KBM-7 (cell line): ENCODE measurements at places on chromosomes 5 and 9.
A peak's percentile ranks its signal among the peaks of the same experiment; 100 is the strongest.

- no peak for DNase-seq
Measured at GRCh38 chr5:107557051-107557658, 113.6 kb downstream of the EFNA5 start.

DNA sequence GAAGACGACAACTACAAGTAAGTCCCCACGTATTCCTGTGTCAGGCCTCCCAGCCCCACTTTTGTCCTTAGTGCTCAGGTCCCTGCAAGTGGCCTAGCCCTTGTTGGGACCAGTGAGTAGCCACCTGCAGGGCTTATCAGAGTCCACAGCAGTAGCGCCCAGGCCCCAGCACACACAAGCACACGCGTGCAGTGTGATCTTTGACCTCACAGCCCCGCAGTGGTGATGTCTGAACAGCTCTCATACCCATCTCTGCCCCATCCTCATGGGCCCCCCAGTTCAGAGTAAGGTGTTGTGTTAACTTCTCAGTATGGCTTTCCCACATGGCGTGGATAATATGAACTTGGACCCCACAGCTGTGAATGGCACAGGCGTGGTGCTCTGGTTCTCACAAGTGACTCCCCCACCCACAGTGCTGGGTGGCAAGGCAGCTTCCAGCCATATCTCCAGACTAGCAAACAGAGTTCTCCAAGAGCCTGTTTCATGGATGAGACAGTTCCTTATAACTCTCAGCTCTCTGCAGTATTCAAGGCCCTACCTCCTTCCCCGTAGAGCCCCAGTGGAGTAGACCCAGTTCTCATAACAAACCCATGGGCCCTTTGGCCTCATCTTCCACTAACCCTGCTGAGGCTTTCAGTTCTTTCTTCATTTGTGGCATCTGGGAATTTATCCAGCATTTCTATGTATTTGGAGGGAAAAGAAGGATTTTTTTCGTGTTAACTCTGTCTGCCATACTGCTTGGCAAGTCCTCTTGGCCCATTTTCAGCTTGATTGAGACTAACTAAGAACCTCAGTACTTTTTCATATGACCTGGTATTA lies 46.5 kb upstream of the ANGPTL2 start:
- DNase-seq, result no peak

DNA sequence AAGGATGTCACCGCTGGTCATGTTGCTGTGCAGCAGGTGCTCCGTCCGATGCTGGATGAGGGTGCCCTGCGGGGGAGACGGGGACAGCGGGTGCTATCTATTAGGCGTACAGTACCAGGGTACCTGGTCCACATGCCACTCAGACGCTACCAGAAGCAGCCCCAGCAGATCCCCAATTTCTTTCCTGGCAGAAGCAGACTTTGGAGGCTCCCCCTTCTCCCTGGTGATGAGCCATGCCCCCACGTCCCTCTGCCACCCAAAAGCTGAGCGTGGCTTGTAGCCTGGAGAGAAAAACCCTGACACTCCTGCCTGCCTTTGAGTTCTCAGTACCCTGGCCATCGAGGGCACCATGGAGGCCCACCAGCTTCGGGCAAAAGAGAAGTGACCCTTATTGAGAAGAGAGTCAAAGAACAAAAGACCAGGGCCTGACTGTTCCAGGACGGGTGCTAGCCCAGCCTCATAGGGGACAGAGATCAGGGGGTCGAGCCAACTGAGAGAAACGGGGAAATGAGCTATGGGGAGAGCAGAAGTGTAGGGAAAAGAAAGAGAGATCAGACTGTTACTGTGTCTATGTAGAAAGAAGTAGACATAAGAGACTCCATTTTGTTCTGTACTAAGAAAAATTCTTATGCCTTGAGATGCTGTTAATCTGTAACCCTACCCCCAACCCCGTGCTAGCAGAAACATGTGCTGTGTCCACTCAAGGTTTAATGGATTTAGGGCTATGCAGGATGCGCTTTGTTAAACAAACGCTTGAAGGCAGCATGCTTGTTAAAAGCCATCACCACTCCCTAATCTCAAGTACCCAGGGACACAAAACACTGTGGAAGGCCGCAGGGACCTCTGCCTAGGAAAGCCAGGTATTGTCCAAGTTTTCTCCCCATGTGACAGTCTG lies 62.0 kb upstream of the ZNF354B start:
- DNase-seq, result no peak

- DNase-seq, result no peak
Measured at GRCh38 chr9:116686693-116687073, 422 bp upstream of the TRIM32 start.

- no peak for DNase-seq
Measured at GRCh38 chr5:137433539-137433938, 65.6 kb downstream of the SPOCK1 start.

- no peak for DNase-seq
Measured at GRCh38 chr9:117706421-117707116, 2.4 kb downstream of the TLR4 start.

- no peak for DNase-seq
Measured at GRCh38 chr5:76571559-76571958, 51.6 kb downstream of the F2RL2 start.

DNA sequence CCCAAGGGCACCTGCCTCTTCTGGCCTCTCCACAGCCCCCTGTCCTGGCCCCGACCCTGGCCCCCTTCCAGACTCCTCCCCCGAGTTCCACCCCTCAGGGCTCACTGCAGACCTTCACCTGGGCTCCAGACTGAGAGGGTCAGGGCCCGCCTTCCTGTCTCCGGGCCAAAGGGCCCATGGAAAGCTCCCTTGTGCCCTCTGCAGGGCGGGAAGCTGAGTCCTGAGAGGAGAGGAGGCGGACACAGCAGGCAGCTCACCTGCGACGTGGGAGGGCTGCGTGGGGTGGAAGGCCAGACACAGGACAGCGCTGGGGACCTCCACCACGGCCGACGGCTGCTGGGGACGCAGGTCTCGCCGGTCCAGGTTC lies 20.6 kb downstream of the DYNC2I2 start:
- no peak for DNase-seq

DNA sequence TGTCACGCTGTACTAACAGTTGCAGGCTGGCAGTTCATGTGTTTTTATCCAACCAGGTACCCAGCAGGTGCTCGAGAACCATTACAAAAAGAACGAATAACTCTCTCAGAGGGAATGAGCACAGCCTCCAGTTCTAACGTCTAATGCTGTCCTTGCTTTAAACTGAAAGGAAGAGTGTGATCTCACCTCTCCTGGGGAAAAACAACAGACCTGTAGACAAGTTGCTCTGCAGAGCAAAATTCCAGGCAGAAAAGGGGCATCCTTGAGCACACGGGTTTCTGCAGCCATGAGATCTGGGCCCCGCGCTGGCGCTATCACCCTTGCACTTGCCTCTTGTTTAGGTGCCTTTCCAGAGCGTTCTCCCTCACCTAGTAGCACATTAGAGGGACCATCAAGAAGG lies 92.5 kb upstream of the DNAH5 start:
- no peak for DNase-seq

DNA sequence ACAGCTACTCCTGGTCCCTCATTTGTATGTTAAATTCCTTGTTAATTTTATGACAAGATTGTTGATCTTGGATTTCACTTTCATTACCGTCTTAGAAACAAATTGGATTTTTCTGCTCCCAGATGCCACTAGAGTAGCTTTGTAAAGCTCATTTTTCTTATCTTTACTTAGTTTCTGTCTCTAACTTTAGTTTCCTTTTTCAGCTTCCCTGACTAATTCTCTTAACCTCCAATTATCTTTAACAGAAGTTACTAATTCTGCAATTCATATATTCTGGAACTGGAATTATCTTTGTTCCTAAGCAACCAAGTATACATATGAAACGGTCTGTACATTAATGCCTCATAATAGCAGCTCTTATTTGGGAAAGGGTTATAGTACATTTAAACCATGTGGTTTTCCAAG lies 16.7 kb downstream of the ITGA1 start:
- DNase-seq, result no peak

DNA sequence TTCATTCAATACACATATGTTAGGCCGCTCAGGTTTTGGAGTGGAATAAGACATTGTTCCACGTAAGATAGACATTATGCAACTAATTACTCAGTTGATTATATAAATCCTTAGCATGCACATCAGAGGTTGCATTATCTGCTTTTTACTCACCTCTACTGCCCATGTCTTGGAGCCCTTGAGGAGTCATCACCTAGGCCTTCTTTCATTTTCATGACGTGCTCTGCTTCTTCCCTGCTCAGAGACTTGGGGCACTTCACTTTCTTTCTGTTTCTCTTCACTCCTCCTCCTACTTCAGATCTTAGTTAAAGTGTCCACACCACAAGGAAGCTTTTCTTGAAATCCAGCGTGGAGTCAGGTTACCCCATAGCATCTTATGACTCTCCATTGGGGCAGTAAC lies 241.1 kb downstream of the TLR4 start:
- DNase-seq, result no peak

DNA sequence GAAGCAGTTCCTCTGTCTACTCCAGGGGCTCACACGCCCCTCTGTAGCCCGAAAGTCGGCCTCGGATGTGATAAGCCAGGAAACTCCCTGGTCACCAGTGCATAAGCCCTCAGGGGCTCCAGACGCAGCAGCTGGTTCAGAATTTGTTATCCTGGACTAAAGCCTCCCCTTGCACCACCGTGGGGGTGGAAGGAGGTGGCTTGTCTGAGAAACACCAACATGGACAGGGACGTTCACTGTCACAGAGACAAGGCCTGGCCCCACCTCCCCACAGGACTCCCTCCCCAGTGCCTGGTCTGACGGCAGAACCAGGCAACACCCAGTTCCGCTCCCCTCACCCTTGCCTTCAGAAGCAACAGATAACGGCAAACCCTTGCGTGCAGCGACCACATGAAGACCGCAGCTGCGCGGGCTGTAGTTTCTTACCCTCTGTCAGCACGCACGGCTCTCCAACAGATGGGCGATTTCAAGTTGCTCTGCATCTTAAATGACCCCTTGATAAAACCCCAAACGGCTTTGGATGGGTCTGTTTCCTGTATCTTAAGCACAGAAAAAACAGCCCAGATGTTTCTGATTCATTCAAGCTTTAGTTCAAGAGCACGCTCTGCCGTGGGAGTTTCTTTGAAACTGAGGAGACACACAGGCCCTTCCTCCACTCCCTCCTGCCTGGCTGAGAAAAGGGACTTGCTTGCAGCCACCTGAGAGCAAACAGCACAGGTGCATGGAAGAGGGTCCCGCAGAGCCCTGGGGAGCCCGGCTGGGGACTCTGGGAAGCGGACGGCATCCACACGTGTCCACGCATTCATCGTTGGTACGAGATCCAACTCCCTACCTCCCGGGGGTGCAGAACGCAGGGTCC lies 44.7 kb upstream of the NKD2 start:
- DNase-seq, result peak; percentile 45

DNA sequence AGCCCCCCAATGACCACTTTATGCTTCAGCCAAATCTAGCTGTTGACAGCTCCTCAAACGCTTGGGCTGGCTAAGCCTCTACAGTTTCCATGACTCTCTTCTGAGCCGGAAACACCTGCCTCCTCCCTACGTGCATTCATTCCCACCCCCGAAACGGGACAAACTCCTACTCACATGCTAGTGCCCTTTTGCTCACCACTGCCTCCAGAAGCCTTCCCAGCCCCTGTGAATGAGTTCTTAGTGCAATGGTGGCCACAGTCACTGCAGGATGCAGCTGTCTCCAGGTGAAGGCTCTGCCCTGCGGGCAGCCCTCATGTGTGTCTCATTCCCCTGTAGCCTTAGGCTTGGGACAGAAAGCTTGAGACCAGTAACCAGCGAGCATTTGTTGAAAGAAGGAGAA lies 68.8 kb upstream of the DAB2IP start:
- peak; percentile 87 for DNase-seq

- no peak for DNase-seq
Measured at GRCh38 chr5:133993185-133993936, 11.4 kb downstream of the VDAC1 start.

DNA sequence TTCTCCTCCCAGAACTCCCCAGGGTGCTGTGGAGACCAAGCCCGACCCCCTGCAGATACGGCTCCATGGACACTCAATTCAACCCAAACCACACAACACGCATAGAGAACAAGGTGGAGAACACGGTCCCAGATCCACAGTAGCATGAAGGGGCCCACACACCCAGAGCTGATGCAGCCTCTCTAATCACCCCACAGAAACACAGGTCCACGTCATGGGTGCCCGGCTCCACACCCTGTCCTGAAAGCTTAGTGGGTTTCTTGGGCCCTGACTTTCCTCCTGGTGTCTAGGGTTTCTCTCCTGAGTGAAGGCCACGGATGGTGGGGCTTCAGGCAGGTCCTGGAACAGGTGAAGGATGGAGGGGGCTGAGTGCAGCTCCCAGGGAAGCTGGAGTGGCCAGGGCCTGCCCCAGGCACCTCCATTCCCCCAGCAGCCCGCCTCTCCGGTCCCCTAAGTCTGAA lies 1.5 kb upstream of the SLC23A1 start:
- no peak for DNase-seq

DNA sequence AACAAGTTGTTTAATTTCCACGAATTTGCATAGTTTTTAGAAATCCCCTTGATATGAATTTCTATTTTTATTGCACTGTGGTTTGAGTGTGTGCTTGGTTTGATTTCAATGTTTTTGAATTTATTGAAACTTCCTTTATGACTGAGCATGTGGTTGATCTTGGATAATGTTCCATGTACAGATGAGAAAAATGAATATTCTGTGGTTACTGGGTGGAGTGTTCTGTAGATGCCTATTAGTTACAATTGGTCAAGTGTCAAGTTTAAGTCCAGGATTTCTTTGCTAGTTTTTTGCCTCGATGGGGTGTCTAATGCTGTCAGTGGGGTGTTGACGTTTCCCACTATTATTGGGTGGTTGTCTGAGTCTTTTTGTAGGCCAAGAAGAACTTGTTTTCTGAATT lies 319.5 kb upstream of the ACTBL2 start:
- no peak for DNase-seq
